ENCODE measurements at places on chromosomes 16 and 17.

- DNase-seq = no peak
These were observed 349.2 kb upstream of the SALL1 start for GRCh38 chr16:51500306-51500705.

DNA sequence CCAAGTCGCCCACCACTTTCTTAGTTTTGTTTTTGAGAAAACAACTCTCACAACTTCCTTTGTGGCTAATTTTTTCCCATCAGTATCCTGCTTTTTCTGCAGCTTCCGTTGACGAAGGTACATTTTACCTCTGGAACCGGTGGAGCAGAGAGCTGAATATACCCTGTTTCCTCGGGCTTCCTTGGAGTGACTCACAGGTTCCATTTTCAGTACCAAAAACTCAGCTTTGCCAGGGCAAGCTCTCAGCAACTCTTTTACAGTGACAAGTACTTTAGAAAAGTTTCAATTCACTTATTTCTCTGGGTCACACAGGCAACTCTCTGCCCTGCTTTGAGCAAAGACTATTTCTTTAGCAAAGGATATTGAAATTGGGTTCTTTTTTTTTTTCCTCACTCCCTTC lies 318.9 kb downstream of the SNX29 start:
- DNase-seq = no peak

DNA sequence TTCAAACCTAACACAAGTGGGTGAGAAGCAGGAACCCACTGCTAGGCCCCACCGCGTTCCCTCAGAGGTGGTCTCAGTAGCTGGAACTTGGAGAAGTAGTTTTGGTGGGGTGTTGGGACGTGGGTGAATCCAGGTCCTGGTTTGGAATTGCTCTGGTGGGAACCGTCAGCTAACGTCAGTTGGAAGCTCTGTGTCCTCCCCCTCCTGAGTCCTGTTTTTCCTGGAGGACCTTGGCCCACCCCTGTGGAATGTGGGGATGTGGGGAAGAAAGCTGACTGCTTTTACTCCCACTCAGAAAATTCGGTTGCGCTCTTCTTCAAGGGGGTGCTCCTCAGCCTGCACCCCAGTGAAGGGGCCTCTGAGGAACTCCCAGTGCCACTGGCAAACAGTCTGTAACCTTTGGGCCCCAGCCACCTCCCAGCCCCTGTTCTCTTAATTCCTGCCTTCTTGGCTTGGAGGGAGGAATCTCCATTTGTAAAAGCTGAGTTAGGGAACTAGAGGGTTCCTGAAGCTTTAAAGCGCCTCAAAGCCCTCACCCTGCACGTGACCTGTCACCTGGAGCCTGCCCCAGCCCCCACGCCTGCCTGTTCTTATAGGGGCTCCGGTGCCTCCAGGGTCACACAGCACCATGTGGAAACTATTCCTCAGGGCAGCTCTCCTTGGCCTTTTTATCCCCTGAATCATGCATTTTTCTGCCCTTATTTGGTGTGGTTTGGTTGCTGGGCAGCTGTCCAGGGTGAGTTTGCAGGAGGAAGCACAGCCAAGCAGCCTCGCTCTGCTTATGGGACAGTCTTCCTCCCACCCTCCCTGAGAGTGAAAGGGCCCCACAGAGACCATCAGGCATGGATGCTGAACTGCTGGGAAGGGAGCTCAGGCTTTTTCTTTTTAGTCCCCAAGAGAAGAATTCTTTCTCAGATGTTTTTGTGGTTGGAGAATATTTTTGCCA lies 16.2 kb upstream of the NAGLU start:
- DNase-seq = peak; percentile 62

DNA sequence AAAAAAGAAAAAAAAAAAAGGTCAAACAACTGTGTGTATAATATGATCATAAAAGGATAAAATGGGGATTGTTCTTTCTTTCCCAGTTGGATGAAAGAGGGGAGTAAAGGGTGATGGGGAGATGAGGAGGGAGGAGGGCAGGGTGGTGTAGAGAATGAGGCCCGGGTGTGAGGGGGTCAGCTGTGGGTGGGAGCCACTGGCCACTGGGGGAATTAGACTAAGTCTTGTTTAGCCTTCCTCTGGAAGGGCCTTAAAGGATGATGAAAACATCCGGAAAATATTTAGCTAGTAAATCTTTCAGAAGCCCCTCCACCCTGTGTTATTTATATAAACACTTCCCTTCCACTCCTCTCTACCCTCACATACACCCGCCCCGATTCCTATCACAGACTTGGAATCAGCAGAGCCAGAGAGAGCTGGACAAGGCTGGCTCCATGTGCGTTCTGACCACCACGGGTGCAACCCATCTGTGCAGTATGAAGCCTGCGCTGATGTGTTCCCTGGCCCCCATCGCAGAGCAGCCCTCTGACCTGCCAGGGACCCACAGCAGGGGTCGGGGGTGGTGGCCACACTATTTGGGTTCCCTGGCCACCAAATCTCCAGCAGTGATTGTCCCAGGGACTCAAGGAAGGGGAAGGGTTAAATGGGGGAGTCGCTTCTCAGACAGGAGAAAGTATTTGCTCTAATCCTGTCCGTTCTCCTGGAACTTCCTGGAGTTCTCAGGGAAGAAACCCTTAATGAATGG lies 72.7 kb downstream of the GAS7 start:
- DNase-seq = no peak

- DNase-seq = no peak
These were observed 234.2 kb downstream of the TOX3 start for GRCh38 chr16:52312716-52313115.

DNA sequence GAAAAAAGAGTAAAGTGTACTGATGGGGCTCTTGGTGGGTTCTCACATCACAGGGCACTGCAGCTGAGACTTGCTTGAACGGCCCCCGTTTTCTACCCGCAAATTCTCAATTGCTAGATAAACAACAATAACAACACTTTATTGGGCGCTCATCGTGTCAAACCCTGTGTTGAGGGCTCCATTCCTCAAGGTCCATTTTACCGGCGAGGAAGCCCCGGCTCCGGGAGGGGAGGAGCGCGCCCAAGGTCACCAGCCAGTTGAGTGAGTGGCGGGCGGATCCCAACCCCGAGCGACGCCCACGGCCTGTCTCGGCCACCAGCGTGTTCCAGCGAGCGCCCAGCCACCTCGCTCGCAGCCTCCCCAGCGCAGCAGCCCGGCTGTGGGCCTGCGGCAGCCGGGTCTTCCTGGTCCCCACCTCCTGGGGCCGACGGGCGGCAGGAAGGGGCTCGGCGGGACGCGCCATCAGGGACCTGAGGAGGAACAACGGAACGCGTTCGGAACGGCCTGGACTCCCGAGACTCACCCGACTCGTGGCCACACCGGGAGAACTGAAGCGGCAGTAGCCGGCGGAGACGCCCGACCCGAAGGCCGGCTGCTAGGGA lies 373 bp downstream of the CMC2 start:
- DNase-seq = peak; percentile 37

DNA sequence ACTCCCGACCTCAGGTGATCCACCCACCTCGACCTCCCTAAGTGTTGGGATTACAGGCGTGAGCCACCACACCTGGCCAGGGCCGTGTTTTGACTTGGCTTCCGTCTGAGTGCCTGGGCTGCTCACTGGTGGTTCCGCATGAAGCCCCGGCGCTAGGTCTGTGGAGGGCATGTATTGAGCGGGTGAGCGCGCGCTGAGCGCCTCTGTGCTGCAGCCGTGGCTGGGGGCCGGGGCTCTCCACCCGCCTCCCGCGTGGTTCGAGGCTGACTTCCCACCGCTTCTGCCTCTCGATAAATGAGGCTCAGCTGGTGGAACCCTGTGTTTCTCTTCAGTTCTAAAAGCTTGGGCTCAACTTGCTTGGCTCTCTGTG lies 38.9 kb upstream of the ATP2A3 start:
- no peak for DNase-seq

DNA sequence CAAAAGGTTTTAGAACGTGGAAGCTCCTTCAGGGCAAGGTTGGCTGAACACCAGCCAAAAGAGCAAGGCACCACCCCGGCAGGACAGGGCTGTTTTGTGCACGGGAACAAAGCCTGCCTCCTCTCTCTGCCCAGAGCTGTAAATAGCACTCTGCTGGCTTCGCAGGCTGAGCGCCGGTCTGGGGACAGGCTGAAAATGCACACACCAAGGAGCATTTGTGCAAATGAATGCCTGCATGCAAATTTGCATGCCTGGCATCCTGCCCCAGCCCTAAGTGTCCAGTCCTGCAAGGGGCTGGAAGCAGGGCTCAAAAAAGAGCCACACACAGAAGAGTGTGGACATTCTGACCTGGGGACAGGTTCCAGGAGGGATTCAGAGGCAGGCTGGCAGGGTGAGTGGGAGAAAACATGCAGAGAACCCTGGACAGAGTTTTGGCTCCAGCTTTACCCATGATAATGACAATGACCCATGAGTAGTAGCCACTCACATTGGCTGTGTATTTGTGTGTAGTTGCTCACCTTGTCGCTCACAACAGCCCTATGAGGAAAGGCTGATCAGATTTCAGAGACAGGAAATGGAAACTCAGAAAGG lies 11.7 kb downstream of the ABAT start:
- peak; percentile 48 for DNase-seq

GRCh38 chr17:35387496-35387895 lies 14.1 kb upstream of the SLFN11 start:
- DNase-seq = no peak

DNA sequence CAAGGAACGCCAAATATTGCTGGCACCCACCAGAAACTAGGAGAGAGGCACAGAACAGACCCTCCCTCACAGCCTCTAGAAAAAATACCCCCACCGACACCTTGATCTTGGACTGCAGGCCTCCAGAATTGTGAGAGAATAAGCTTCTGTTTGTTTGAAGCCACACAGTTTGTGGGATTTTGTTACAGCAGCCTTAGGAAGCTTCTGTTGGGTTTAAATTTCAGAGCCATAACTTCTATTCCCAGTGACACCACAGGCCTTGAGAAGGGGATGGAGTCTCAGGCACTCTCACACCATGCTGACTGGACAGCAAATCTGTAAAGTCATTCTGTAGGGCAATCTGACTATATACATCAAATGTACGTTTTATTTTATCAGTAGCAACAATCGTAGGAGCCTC lies 38.6 kb downstream of the RNF112 start:
- no peak for DNase-seq

DNA sequence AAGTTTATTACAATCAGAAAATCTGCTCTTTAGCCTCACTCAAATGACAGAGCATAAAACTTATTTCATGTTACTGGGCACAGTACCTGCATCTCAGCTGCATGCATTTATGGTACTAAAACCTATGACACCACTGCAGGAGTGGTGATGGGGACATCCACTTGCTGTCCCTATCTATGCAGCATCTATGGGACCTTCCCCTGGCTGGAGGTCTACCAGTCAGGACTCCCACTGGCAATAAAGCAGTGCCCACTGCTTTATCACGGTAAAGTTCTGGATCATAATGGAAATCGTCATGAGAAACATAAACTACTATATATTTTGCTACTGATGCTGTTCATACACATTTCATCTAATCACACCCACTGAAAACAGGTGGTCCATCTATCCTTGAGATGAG lies 26.2 kb downstream of the NSMCE1 start:
- DNase-seq = no peak

DNA sequence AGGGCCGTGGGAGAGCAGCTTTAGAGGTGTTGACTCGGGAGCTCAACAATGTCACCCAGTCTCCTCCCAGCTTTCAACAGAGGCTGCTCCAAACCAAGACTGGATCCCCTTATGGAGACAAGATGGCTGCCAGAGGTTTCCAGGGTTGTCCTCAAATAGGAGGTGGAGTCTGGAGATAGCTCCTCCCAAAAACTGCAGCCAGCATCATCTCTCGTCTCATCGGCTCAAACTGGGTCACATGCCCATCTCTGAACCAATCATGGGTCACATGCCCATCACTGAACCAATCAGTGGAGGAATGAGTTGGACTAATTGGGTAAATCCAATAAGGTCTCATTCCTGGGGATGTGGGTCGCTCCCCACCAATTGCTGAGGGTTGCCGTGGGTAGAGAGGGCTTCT lies 41.1 kb upstream of the C16orf82 start:
- DNase-seq = no peak

GRCh38 chr16:14285513-14286367 lies 214.6 kb downstream of the MRTFB start:
- peak; percentile 85 for DNase-seq

DNA sequence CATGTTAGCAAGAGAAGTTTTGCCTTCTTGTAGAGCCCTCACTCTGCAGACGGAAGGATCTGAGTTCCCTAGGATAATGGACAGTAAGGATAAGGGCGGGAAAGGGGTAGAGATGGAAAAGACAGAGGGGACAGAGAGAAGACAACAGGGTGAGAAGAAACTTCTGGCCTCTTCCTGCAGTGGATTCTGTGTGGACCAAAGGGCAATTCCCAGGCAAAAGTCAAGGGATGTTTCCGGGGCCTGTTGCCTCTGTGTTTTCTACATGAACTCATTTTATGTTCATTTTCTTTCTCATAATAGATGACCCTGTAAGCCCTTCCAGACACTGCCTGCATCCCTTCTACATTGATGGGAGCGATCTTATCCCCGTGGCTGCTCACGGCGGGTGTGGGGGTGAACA lies 647 bp upstream of the TMEM238L start:
- no peak for DNase-seq

- no peak for DNase-seq
These were observed 610 bp downstream of the VPS4A start for GRCh38 chr16:69311533-69312387.

DNA sequence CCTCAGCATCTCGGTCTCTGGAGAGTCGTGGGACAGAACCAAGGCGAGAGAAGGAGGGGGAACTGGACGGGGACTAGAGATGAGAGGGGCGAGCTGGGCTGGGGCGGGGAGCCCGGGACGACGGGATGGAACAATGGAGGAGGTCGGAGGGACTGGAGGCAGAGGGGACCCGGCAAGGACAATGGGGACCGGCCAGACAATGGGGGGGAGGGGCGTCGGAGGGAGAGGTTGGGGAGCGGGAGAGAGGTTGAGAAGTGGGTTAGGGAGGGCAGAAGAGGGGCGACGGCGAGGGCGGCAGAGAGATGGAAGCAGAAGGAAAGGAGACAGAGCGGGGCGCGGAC lies 719 bp downstream of the NGFR start:
- no peak for DNase-seq

GRCh38 chr17:78965491-78965924 lies 14.2 kb downstream of the LGALS3BP start:
- no peak for DNase-seq

DNA sequence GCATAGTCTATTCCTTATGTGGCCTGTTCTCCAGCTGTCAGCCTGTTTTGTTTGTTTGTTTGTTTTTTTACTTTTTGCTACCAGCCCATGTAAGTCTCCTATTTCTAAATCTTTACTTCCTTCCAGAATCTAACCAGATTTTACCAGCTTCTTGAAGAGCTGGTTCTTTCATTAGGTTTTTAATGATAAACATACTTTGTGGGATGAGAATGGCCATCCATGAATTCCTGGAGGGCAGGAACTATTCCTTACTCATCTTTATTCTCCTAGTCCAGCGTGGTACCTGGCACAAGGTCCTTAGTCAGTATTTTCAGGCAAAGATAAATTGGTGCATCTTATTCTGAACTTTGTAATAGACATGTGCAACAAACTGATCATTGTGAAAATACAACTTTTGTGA lies 17.3 kb downstream of the RSPRY1 start:
- DNase-seq = no peak

DNA sequence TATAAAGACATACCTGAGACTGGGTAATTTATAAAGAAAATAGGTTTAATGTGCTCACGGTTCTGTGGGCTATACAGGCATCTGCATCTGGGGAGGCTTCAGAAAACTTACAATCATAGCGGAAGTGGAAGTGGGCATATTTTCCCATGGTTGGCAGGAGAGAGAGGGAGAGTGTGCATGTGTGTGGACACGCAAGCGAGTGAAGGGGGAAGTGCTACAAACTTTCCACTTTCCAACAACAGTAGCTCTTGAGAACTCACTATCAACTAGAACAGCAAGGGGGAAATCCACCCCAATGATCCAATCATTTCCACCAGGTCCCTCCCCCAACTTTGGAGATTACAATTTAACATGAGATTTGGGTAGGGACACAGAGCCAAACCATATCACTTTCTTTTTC lies 11.1 kb downstream of the TAOK1 start:
- no peak for DNase-seq
